Vagina (tissue), 2 donors: ENCODE measurements at places on chromosomes 7 and 10. TPM values are rescaled to one million over a fixed set of nuclear protein-coding genes. Genes with fewer than 3 reads are reported as not detected.

GRCh38 chr7:18540396-18540795, 44.8 kb downstream of the HDAC9 start:
- DNase-seq: no peak
- H3K27ac ChIP-seq: no peak overlapping the region
- no peaks in the 10 kb centered on the region for H3K27me3 ChIP-seq
- H3K4me3 ChIP-seq: no peak overlapping the region

DNA sequence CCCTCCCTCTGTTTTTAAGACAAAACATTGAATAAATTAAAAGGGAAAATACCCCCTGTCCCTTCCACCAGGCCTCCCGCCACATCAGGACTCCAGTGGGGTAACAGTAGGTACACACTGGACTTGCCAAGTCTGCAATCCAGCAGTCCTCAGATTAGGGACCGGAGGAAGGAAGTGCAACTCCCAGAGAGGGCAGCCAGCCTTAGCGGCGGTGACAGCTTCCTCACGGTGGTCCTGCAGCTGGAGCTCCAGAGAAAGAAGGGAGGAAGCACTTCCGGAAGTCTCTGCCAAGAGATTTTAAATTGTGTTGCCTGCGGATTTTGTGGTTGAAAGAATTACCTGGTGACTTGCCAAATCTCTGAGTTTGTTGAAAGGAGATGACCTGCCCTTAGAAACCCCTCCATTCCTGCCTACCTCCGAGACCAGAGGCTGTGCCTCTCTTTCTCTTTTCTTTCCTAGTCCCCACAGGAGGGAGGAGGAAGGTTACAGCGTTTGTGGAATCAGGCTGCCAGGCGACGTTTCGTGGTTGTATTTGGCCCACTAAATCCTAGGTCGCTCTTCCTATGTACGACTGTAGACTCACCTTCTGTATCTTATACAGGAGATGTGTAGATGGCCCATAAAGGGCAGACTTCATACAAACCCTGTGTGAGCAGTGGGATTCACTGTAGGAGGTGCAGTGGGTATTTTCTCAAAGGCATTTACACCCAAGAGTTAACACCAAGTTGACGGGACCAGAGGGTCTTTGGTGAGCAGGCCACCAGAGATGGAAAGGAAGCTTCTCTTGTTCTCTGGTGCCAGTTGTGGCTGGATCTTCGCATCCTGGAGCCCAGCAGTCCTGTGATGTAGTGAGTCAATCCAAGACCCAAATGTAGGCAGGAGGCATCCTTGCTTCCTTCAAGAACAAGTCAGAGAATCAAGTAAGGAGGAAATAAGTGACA, 77.9 kb downstream of the INSIG1 start:
- H3K27ac ChIP-seq: no peak overlapping the region
- H3K4me3 ChIP-seq: no peak overlapping the region
- peaks cover 8% of the 10 kb centered on the region for H3K27me3 ChIP-seq
- H3K36me3 ChIP-seq: no peaks in the 10 kb centered on the region
- peaks cover 45% of the 10 kb centered on the region for H3K4me1 ChIP-seq
- no peak for DNase-seq

- H3K4me1 ChIP-seq: no peaks in the 10 kb centered on the region
- no peak for DNase-seq
- H3K27me3 ChIP-seq: no peaks in the 10 kb centered on the region
- H3K27ac ChIP-seq: no peak overlapping the region
- H3K4me3 ChIP-seq: no peak overlapping the region
- H3K36me3 ChIP-seq: no peaks in the 10 kb centered on the region
Observed at GRCh38 chr7:157224627-157225026, 85.9 kb downstream of the UBE3C start.

GRCh38 chr7:129865925-129866201, 86.9 kb downstream of the UBE2H start:
- H3K4me3 ChIP-seq: no peak overlapping the region
- H3K4me1 ChIP-seq: peaks cover 70% of the 10 kb centered on the region
- DNase-seq: no peak

- no peaks in the 10 kb centered on the region for H3K4me1 ChIP-seq
Observed at GRCh38 chr7:13041368-13041988, 354.0 kb downstream of the ARL4A start.

DNA sequence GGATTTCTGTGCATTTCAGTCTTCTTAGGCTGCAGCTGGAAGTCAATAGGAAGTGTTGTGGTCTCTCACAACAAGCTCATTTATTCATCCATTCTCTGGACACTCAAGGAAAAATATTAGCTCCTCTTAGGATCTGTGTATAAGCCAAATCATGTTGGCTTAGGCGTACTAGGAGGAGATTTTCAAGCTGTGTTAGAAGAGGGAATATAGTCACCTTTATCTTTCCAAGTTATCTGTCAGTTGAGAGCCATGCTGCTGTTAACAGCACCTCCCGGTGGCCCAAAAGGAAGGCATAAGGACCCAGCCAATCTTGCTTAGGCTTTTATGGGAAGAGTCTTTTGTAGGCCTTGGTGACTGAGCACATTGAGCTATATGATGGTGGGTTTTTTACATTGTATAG, 220.0 kb downstream of the LRMDA start:
- H3K4me3 ChIP-seq: no peak overlapping the region
- no peaks in the 10 kb centered on the region for H3K36me3 ChIP-seq
- no peak for DNase-seq
- H3K27me3 ChIP-seq: no peaks in the 10 kb centered on the region

- H3K27me3 ChIP-seq: no peaks in the 10 kb centered on the region
- H3K27ac ChIP-seq: peak overlapping the region; percentile 55
- peaks cover 24% of the 10 kb centered on the region for H3K4me1 ChIP-seq
- no peak overlapping the region for H3K4me3 ChIP-seq
- DNase-seq: no peak
Observed at GRCh38 chr10:104350127-104350635, 3.5 kb upstream of the CFAP58 start.

DNA sequence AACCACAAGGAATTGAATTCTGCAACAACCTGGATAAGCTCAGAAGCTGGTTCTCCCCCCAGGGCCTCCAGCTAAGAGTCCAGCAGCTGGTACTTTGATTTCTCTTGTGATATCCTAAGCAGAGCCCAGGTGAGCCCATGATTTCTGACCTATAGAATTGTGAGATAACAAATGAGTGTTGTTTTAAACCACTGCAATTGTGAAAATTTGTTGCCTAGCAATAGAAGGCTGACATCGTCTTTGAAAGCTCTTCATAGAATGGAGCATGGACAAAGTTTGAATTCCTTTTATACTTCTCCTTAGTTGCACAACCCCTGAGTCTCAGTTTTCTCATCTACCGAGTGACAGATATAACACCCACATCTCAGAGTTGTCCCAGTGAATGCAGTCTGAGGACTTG, 129.9 kb downstream of the TEX36 start:
- H3K36me3 ChIP-seq: no peaks in the 10 kb centered on the region
- DNase-seq: no peak
- no peak overlapping the region for H3K4me3 ChIP-seq

- H3K4me3 ChIP-seq: peak overlapping the region; percentile 19
- H3K4me1 ChIP-seq: peaks cover 37% of the 10 kb centered on the region
- H3K27me3 ChIP-seq: peaks cover 24% of the 10 kb centered on the region
- no peak overlapping the region for H3K27ac ChIP-seq
Observed at GRCh38 chr10:117167789-117168674, 29.3 kb upstream of the KCNK18 start.

DNA sequence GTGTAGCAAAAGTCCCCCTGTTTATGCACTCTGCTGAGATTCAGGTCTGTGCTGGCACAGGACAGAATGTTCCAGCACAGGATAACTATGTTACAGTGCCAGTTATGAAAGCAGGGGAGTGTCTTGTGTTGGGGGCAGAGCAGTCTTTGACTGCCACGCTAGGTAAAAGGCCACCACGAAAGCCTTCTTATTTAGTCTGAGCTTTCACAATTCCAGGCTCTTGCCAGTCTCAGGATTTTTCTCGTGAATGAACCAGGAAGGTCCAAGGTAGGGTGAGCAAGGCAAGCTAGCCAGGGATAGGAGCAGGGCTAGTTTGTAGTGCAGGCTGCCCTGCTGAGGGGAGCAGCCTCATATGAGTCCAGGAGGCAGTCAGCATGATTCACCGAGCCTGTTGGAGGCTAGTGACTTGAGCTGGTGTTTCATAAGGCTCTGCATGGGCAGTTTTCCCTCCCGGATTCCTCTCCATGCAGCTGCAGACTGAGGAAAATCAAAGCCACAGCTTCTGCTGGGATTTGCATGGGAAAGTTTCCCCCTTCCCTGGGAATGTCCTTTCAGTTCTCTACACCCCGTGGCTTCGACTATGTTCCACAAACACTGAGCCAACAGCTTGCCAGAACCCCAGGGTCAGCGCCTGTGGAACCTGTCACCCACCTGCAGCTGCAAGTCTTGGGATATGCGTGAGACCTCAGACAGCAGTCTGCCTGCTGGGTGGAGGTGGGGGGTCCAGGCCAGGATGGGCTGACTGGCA, 112.3 kb downstream of the JCAD start:
- H3K27me3 ChIP-seq: no peaks in the 10 kb centered on the region
- H3K36me3 ChIP-seq: no peaks in the 10 kb centered on the region
- peak overlapping the region; percentile 46 for H3K27ac ChIP-seq
- no peak for DNase-seq
- peaks cover 37% of the 10 kb centered on the region for H3K4me1 ChIP-seq
- no peak overlapping the region for H3K4me3 ChIP-seq

GRCh38 chr7:112940314-112940732, 146.3 kb downstream of the GPR85 start:
- H3K4me1 ChIP-seq: peaks cover 38% of the 10 kb centered on the region
- H3K4me3 ChIP-seq: peak overlapping the region; percentile 76
- DNase-seq: no peak
- H3K27me3 ChIP-seq: no peaks in the 10 kb centered on the region
- H3K36me3 ChIP-seq: no peaks in the 10 kb centered on the region

- no peaks in the 10 kb centered on the region for H3K4me1 ChIP-seq
- no peak overlapping the region for H3K27ac ChIP-seq
- no peak for DNase-seq
- no peak overlapping the region for H3K4me3 ChIP-seq
- H3K27me3 ChIP-seq: no peaks in the 10 kb centered on the region
Observed at GRCh38 chr7:142405122-142405765, 147.4 kb upstream of the PRSS58 start.

DNA sequence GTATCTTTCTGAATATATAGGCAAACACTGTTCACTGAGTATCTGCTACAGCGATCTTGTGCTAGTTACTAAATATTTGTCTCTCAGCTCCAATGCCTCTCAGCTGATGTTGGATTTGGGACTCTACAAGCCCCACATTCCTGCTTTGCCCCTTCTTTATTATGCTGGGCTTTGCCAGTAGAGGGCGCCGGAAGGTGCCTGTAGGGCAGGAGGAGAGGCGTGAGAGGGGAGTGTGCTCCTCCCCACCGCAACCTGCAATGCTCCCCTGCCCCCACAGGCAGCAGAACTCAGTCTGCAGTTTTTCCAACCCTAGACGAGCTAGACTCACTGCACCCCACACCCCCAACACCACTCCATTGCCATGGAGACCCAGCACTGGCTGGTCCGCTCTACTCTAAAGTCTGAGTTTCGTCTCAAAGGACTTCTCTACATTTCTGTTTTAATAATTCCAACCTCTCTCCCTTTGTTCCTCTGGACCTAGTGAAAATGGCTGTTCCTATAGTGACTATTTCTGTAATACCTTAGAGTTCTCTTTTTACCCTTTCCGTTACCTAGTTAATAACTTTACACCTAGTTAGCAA, 337.6 kb downstream of the CCSER2 start:
- DNase-seq: no peak
- no peak overlapping the region for H3K27ac ChIP-seq
- no peaks in the 10 kb centered on the region for H3K36me3 ChIP-seq
- no peak overlapping the region for H3K4me3 ChIP-seq

GRCh38 chr10:114504769-114505579, 100.7 kb upstream of the AFAP1L2 start:
- H3K27me3 ChIP-seq: no peaks in the 10 kb centered on the region
- peaks cover 60% of the 10 kb centered on the region for H3K4me1 ChIP-seq
- no peak for DNase-seq
- no peak overlapping the region for H3K4me3 ChIP-seq
- H3K36me3 ChIP-seq: no peaks in the 10 kb centered on the region
- peak overlapping the region; percentile 58 for H3K27ac ChIP-seq

GRCh38 chr7:82579047-82579446, 135.5 kb upstream of the CACNA2D1 start:
- H3K4me3 ChIP-seq: no peak overlapping the region
- no peaks in the 10 kb centered on the region for H3K27me3 ChIP-seq
- H3K27ac ChIP-seq: no peak overlapping the region
- no peaks in the 10 kb centered on the region for H3K36me3 ChIP-seq

DNA sequence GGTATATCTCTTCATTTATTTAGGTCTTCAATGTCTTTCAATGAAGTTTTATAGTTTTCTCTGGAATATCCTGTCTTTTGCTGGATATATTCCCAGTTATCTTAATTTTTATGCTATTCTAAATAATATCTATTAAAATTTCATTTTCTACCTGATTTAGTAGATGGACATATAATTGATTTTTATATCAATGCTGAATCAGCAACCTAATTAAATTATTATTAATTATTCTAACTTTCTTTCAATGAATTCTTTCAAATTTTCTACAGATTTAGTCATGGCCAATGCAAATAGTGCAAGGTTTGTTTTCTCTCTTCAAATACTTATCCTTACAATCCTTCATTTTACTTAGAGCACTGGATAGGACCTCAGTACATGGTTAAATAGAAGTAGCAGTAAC, 56.8 kb downstream of the DENND11 start:
- H3K36me3 ChIP-seq: peaks cover 5% of the 10 kb centered on the region
- H3K4me3 ChIP-seq: no peak overlapping the region
- H3K27ac ChIP-seq: no peak overlapping the region
- H3K27me3 ChIP-seq: no peaks in the 10 kb centered on the region
- H3K4me1 ChIP-seq: no peaks in the 10 kb centered on the region

DNA sequence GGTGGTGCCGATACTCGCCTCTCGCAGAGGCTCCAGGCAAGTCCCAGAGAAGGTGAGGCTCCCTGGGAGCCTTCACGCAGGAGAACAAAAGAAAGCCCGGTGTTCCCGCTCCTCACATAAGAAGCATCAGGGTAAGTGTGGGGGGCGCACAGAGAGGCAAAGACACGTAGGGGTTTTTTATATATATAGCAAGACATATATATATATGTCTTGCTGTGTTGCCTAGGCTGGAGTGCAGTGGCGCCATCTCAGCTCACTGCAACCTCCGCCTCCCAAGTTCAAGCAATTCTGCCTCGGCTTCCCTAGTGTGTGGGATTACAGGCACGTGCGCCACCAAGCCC, 61.3 kb downstream of the PDIA4 start:
- H3K36me3 ChIP-seq: no peaks in the 10 kb centered on the region
- H3K4me1 ChIP-seq: peaks cover 8% of the 10 kb centered on the region
- peak overlapping the region; percentile 34 for H3K4me3 ChIP-seq
- DNase-seq: no peak

- H3K4me1 ChIP-seq: no peaks in the 10 kb centered on the region
- H3K36me3 ChIP-seq: no peaks in the 10 kb centered on the region
- DNase-seq: no peak
- no peak overlapping the region for H3K4me3 ChIP-seq
Observed at GRCh38 chr10:19204246-19204917, 155.8 kb downstream of the MALRD1 start.

GRCh38 chr10:132385389-132385667, 11.7 kb upstream of the PWWP2B start:
- no peaks in the 10 kb centered on the region for H3K36me3 ChIP-seq
- no peak for DNase-seq
- H3K4me3 ChIP-seq: no peak overlapping the region
- no peak overlapping the region for H3K27ac ChIP-seq
- H3K4me1 ChIP-seq: no peaks in the 10 kb centered on the region

Gene HTR7
- 0.74 TPM for total RNA-seq

Gene GBX1
- not detected for total RNA-seq

Gene DPY19L1
- 11.3 TPM for total RNA-seq

Gene SUN3
- total RNA-seq: not detected

Gene CALHM1
- total RNA-seq: not detected

Gene CNNM1
- 2.5 TPM for total RNA-seq

Gene TES
- total RNA-seq: 87.7 TPM

Gene CNPY1
- total RNA-seq: not detected
